Kidney (tissue), 22 donors: ENCODE measurements at places on chromosomes 5 and 9. TPM values are rescaled to one million over a fixed set of nuclear protein-coding genes. Genes with fewer than 3 reads are reported as not detected.

The FOXD4L5 gene
- 0.09 TPM for total RNA-seq

The PKN3 gene
- 14.7 TPM for total RNA-seq

- H3K4me3 ChIP-seq = no peak overlapping the region
- H3K27ac ChIP-seq = no peak overlapping the region
- H3K4me1 ChIP-seq = no peaks in the 10 kb centered on the region
- DNase-seq = peak; percentile 14
These were observed 66.2 kb downstream of the MPDZ start for GRCh38 chr9:13213337-13213736.

The C1QTNF2 gene
- total RNA-seq = 2.8 TPM

DNA sequence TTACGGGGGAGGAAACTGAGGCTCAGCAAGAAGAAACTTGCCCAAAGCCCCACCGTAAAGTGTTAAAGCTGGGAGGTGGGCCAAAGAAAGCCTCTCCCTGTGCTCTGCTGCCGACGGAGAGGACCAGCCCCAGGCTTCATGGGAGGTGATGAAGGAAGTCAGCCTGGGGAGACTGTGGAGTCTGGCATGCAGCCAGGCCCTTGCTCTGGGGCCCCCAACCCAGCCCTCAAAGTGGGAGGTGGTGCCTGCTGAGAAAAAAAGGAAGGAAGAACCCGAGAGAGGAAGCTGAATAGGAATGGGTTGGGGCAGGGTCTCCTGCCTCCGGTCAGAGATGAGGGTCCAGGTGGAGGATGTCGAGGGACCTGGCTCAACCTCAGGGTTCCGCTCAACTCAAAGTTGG, 3.8 kb downstream of the RNF44 start:
- peak overlapping the region; percentile 9 for H3K4me3 ChIP-seq
- no peaks in the 10 kb centered on the region for H3K27me3 ChIP-seq
- no peak overlapping the region for H3K27ac ChIP-seq
- peaks cover 23% of the 10 kb centered on the region for H3K36me3 ChIP-seq
- peaks cover 13% of the 10 kb centered on the region for H3K4me1 ChIP-seq

GRCh38 chr5:43564289-43564850, 7.5 kb upstream of the PAIP1 start:
- no peak for DNase-seq
- no peaks in the 10 kb centered on the region for H3K4me1 ChIP-seq
- H3K36me3 ChIP-seq = no peaks in the 10 kb centered on the region
- no peak overlapping the region for H3K27ac ChIP-seq
- no peaks in the 10 kb centered on the region for H3K27me3 ChIP-seq

DNA sequence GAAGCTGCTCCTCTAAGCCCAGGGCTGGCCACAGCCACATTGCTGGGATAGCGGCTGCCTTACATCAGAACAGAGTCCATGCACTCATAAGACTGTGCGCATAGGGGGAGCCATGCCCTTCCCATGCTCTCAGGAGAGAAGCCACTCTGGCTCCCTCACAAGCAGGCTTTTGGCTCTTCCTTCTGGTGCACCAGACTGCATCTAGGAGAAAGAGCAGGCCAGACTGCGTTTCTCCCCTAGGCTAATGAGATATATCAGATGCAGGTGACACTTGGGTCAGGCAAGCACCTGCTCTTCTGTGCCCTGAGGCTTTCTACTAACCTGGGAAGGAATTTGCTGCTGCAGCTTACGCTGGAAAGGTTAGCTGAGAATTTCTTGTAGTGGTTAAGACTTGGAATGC, 43.2 kb upstream of the BRINP1 start:
- H3K4me3 ChIP-seq = no peak overlapping the region
- DNase-seq = peak; percentile 42
- no peaks in the 10 kb centered on the region for H3K36me3 ChIP-seq
- no peaks in the 10 kb centered on the region for H3K27me3 ChIP-seq

- H3K4me3 ChIP-seq = no peak overlapping the region
- H3K27me3 ChIP-seq = no peaks in the 10 kb centered on the region
- H3K27ac ChIP-seq = no peak overlapping the region
- no peak for DNase-seq
These were observed 193.4 kb downstream of the EDIL3 start for GRCh38 chr5:84191281-84191680.

- no peaks in the 10 kb centered on the region for H3K36me3 ChIP-seq
- H3K27ac ChIP-seq = peak overlapping the region; percentile 93
- H3K4me1 ChIP-seq = peaks cover 29% of the 10 kb centered on the region
- H3K4me3 ChIP-seq = peak overlapping the region; percentile 98
- no peaks in the 10 kb centered on the region for H3K27me3 ChIP-seq
- DNase-seq = no peak
These were observed 556 bp downstream of the MTREX start for GRCh38 chr5:55308254-55308836.

The SPRY4 gene
- total RNA-seq = 16.6 TPM

The SLC1A3 gene
- 27.8 TPM for total RNA-seq

DNA sequence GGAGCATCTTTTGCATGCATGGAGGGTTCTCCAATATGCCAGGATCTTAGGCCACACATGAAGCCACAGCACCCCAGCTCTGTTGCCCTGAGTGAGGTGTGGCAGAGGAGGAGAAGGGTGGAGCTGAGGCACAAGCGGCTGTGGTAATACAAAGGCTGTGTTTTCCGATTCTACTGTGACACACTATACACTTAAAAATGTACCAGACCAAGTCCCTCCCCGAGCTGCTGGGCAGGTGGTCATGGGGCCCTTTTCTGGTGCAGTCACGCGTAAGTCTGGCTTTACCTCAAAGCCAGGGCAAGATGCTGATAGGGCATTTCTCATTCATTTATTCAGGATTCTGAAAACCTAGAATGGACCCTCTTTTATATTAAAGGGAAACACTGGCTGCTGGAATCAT, 3.7 kb downstream of the ADGRV1 start:
- no peaks in the 10 kb centered on the region for H3K4me1 ChIP-seq
- no peak for DNase-seq
- no peaks in the 10 kb centered on the region for H3K36me3 ChIP-seq
- no peak overlapping the region for H3K4me3 ChIP-seq
- no peak overlapping the region for H3K27ac ChIP-seq
- H3K27me3 ChIP-seq = peaks cover 1% of the 10 kb centered on the region

The DAB2 gene
- 199 TPM for total RNA-seq

The ENTREP1 gene
- total RNA-seq = 8.6 TPM

- no peaks in the 10 kb centered on the region for H3K27me3 ChIP-seq
- no peaks in the 10 kb centered on the region for H3K4me1 ChIP-seq
- no peak for DNase-seq
These were observed 114.5 kb downstream of the GNA14 start for GRCh38 chr9:77533671-77534070.

GRCh38 chr5:17346811-17347210, 129.4 kb downstream of the BASP1 start:
- no peak overlapping the region for H3K4me3 ChIP-seq
- no peaks in the 10 kb centered on the region for H3K27me3 ChIP-seq
- no peaks in the 10 kb centered on the region for H3K4me1 ChIP-seq

GRCh38 chr5:54243483-54244080, 66.8 kb downstream of the ARL15 start:
- no peak overlapping the region for H3K27ac ChIP-seq
- H3K4me3 ChIP-seq = no peak overlapping the region

The RANBP3L gene
- total RNA-seq = 7.1 TPM

- no peak overlapping the region for H3K4me3 ChIP-seq
- no peak overlapping the region for H3K27ac ChIP-seq
- DNase-seq = no peak
- peaks cover 18% of the 10 kb centered on the region for H3K27me3 ChIP-seq
- H3K36me3 ChIP-seq = no peaks in the 10 kb centered on the region
These were observed 5.1 kb upstream of the TSLP start for GRCh38 chr5:111066261-111066938.

GRCh38 chr5:43694027-43694426, 91.0 kb downstream of the NNT start:
- no peaks in the 10 kb centered on the region for H3K36me3 ChIP-seq
- no peaks in the 10 kb centered on the region for H3K4me1 ChIP-seq
- H3K27me3 ChIP-seq = no peaks in the 10 kb centered on the region
- DNase-seq = no peak
- no peak overlapping the region for H3K4me3 ChIP-seq
- H3K27ac ChIP-seq = no peak overlapping the region

GRCh38 chr9:2622461-2623287, 1.1 kb downstream of the VLDLR start:
- H3K4me3 ChIP-seq = peak overlapping the region; percentile 71
- peak; percentile 74 for DNase-seq
- peak overlapping the region; percentile 77 for H3K27ac ChIP-seq
- H3K4me1 ChIP-seq = peaks cover 9% of the 10 kb centered on the region
- H3K27me3 ChIP-seq = no peaks in the 10 kb centered on the region

DNA sequence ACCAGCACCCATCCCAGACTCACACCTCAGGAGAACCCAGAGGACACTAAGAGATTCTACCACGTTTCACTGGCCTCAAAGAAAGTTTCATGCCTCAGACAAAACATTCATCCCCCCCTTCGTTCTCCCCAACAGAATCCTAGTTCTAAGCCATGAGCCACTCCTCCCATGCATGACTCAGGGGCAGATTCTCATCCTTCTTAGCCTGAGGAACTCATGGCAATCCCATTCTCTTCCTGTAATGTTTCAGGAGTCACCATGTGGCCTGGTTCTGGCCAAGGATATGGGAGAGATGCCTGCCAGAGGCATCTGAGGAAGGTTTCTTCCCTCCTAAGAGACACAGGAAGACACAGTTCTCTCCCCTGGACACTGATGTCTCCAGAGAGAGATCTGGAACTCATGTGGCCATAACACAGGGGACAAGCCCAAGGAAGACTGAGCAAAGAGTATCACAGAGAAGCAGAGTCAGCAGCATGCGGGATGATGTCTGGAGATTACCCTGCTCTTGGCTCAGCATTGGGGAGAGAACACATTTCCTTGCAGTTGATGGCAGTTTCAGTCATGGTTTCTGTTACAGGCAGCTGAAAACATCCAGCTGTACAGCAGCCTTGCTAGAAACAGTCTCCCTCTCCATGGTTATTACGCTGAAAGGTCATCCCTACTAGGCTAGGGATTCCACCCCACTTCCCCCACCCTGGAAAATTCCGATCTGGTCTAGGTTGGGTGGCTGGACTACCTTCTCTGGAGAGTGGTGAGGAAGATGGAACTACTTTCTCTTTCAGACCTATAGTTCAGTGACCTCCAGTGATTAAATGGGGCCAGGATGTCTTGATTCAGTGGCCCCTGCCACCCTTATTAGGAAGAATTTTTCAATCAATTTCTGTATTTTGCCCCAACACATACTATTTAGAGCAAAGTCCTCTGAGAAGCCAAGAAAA, 115.4 kb downstream of the ZNF608 start:
- no peaks in the 10 kb centered on the region for H3K36me3 ChIP-seq
- no peaks in the 10 kb centered on the region for H3K27me3 ChIP-seq
- no peak overlapping the region for H3K4me3 ChIP-seq
- peaks cover 2% of the 10 kb centered on the region for H3K4me1 ChIP-seq
- DNase-seq = no peak

- no peak overlapping the region for H3K27ac ChIP-seq
- no peak for DNase-seq
- no peaks in the 10 kb centered on the region for H3K36me3 ChIP-seq
- H3K27me3 ChIP-seq = no peaks in the 10 kb centered on the region
- no peak overlapping the region for H3K4me3 ChIP-seq
These were observed 58.9 kb downstream of the DOCK2 start for GRCh38 chr5:169695919-169696490.

GRCh38 chr5:116898917-116899316, 324.3 kb upstream of the SEMA6A start:
- DNase-seq = no peak
- no peak overlapping the region for H3K4me3 ChIP-seq
- no peaks in the 10 kb centered on the region for H3K4me1 ChIP-seq
- H3K27ac ChIP-seq = no peak overlapping the region
- H3K27me3 ChIP-seq = no peaks in the 10 kb centered on the region
